ENCODE measurements at places on chromosomes 3 and 15.

DNA sequence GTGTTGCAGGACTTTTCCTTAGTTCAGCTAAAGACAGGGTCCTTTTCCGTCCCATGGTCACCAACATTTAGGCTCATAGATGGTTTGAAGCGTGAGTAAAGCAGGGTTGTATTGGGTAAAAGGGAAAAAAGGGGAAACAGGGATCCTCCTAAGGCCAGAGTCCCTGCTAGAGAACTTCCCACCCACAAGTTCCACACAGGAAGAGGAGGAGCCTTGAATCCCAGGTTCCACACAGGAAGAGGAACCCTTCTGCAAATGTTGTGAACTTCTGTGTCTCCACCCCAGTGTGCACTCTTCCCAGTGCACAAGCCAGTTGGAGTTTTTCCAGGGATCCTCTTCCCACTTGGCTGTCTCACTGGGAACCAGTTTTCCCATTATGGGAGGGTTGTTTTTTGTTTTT is 27.6 kb upstream of the ATP8B4 start:
- no peak for DNase-seq

DNA sequence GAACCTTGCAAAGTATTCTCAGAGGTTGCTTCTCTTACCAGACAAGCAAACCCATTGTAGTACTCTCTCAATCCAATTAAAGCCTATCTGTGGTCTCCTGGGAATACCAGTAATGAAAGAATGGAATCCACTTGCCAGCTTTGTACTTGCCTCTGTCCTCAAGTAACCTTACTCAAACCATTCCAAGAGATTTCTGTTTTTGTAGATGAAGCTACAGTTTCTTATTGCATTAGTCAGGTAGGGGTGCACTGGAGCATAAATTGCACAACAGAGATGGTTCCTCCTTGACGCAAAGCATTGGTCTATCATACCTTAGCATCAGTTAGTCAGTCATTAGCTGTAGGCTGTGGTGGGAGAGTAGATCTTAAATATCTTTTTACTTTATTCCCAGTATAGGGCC is 52.9 kb downstream of the BTLA start:
- DNase-seq = no peak

GRCh38 chr15:100330629-100331215 is 11.1 kb downstream of the ADAMTS17 start:
- DNase-seq = no peak

GRCh38 chr15:85964471-85964870 is 115.2 kb upstream of the AGBL1 start:
- DNase-seq = no peak

DNA sequence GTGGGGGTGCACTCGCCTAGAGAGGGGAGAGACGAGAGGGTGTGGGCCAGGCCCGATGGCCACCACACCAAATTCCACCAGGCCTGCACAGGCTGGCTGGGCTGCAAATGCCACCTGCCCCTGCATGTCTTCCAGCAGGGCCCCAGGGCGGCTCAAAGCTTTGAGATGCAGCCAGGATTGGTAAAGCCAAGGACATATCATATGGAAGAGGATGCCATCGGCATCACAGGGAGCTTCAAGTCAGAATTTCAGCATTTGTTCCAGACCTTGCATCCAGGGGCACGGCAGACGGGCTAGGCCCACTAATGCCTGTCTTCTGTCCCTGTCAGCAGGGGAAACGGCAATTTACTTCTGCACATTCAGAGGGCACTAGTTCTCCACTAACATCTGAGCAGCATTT is 97.8 kb downstream of the NUP210 start:
- DNase-seq = no peak

DNA sequence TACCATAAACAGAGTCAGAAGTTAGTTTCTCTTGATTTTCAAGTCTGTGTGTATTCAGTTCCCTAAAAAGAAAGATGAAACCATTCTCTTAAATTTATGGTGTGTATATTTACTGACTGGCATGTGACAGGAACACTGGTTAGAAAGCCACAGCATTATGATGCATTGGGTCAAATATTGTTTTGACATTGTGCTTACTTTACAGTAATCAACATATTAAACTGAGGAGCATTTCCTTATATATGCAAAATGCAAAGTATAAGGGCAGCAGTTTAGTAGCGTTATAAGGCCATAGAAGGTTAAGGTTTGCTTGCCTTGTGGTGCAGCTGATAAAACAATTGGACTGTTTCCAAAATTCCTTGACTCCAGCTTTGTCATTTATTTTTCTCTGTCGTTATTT is 72.9 kb downstream of the EPHA3 start:
- DNase-seq = no peak

DNA sequence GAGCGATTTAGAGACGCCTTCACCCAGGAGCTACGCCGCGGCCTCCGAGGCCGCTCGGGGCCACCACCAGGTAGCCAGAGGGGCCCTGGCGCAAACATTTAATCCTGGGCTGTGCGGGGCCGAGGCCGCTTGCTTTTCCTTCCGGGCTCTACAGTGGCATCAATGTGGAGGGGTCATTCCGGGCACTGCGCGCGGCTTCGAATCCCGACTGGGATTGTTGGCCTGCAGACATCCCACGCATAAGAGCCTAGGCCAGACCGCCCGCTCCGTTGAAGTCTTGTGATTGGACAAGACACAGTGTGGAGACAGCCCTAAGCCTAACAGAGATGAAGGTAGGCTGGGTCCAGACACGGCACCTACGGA is 568 bp upstream of the NCBP2 start:
- peak; percentile 23 for DNase-seq

- DNase-seq = no peak
Measured at GRCh38 chr15:75008221-75008625, 12.9 kb downstream of the SCAMP5 start.

- DNase-seq = no peak
Measured at GRCh38 chr3:146523531-146523930, 20.9 kb downstream of the PLSCR1 start.

- no peak for DNase-seq
Measured at GRCh38 chr3:105752791-105753415, 115.9 kb downstream of the CBLB start.

GRCh38 chr3:195226445-195226844 is 44.5 kb downstream of the XXYLT1 start:
- DNase-seq = no peak

DNA sequence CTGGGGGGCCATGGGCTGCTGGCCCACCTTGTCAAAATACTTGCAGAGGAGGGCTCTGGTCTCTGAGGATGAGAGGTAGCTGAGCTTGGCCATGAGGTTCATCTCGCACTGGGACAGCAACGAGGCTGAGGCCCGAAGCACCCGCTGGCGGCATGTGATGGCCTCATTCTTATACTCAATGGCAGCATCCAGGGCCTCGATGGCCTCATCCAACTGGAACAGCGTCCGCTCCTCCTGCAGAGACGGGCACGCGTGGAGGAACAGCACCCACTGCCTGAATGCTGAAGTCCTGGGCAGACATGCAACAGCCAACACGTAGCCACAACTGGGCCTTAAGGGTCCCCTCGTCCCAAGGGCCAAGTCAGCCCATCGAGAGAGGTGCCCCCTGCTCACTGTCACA is 25.0 kb downstream of the KIF7 start:
- no peak for DNase-seq

DNA sequence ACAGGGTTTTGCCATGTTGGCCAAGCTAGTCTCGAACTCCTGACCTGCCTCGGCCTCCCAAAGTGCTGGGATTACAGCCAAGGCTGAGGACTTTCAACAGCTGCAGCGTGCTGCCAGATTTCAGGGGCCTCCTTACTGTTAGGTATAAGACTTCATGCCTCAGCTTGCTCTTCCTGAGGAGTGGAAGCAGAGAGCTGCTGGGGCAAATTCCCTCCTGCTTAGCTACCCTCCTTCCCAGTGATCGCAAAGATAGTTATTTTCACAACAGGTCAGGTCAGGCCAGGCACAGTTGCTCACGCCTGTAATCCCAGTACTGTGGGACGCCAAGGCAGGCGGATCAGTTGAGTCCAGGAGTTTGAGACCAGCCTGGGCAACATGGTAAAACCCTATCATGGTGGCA is 2.6 kb upstream of the CPNE9 start:
- DNase-seq = no peak

DNA sequence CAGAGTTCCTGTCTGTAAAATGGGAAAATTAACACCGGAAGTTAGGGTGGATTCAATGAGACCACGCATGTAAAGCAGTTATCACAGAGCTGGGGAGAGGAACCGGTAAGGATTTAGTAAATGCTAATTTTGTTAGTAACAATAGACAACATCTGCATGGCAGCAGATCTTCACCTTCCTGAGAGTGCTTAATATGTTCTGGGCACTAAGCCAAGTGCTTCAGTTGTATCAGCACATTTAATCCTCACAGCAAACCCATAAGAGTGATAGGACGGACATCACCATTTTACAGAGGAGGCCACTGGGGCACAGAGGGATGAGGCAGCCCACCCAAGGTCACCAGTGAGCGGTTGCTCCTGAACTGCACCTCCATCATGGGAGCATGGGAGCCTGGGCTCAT is 189.4 kb downstream of the WNT5A start:
- no peak for DNase-seq

- DNase-seq = no peak
Measured at GRCh38 chr3:154886437-154886836, 193.7 kb upstream of the MME start.

- DNase-seq = no peak
Measured at GRCh38 chr15:75178938-75179745, 22.5 kb upstream of the C15orf39 start.

DNA sequence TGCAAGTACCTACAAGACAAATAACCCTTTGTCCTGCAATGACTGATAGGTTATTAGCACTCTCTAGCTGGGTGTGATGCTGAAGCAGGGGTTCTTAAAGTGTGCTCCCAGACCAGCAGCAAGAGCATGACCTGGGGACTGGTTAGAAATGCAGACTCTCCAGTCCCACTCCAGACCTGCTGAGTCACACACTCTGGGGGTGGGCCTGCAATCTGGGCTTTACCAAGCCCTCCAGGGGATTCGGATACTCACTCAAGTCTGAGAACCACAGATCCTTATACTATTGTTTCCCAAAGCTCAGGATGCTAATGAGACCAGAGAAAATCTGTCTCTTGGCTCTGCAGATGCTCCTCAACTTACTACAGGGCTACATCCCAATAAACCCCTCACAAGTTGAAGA is 142.1 kb upstream of the RAD18 start:
- no peak for DNase-seq

- DNase-seq = no peak
Measured at GRCh38 chr3:140085001-140085400, 150.0 kb downstream of the CLSTN2 start.

- no peak for DNase-seq
Measured at GRCh38 chr3:196336319-196337145, 1.7 kb downstream of the TM4SF19 start.

DNA sequence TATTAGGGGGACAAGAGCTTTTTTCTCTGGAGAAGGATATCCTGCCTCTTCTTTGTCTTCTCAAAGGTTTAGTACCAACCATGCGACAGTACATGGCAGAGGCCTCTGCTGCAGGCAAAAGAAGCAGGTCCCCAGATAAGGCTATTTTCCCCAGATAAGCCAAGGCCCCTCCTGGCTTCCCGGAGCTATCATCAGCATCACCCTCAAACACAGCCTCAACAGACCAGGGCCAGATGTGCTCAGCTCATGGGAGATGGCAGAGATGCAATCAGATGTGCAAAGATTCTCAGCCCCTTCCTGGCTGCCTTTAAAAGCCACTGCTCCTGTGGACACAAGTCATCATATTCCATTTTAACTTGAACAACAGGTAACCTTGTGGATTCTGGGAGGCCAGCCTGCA is 49.0 kb downstream of the NTRK3 start:
- no peak for DNase-seq

DNA sequence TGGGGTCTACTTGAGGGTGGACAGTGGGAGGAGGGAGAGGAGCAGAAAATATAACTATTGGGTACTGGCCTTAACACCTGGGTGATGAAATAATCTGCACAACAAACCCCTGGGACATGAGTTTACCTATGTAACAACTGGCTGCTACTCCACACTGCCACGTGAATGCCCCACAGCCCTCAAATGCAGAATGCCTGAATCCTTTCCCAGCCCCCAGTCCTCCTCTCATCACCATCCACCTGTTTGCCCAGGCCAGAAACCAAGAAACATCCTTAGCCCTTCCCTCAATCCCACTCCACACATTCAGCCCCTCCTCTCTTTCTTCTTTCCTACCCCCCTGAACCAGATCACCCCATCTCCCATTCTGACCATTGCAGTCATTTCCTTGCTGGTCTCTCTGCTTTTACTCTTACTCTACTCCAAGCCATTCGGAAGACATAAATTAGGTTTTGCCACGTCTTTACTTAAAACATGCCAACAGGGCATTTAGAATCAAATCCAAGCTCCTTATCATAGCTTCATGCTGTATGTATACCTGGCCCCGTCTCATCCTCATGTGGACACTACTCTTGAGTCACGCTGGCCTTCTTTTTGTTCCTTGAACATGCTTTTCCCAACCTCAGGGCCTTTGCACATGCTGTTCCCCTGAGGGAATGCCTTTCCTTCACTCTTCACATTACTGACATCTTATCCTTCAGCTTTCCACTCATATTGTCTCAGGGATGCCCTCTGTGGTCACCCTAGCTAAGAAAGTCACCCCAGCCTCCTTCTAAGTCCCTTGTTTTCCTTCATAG is 137.5 kb upstream of the ABHD17C start:
- DNase-seq = no peak

DNA sequence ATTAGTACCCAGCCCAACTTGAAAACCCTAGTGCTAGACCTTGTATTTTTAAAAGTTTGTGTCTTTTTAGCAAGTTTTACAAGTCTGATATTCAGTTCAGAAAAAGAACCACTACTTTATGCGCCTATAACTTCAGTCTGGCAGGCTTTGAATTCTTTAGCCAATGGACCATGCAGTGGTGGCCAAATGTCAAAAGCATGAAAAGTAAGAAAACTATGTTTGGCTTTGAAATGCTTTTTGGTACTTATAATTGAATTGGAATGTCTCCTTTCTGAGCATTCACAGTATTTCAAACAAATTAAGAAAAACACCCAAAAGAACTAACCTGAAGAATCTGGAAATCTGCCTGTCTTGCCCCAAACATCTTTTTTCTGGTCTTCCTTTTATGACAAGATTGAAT is 12.8 kb downstream of the WDR48 start:
- no peak for DNase-seq

DNA sequence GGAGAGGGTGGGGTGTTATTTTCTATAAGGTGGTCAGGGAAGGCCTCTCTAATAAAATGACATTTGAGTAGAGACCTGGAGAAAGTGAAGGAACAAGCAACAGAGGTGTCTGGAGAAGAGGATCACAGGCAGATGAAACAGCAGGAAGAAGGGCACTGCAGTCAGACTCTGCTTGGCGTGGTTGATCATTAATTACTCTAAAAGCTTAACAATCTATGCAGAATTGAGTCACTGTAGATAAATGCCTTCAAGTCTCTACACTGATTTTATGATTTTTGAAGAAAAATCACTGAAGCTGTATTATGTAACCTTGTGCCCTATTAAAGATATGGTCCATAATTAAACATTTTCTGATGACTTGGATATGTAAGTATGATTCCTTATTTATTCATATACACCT is 114.2 kb downstream of the TNIK start:
- no peak for DNase-seq

- no peak for DNase-seq
Measured at GRCh38 chr3:159187706-159188105, 385.9 kb downstream of the MFSD1 start.

Data from midbrain (tissue), 1 donor.